ENCODE measurements at places on chromosomes 7 and 10. TPM values are rescaled to one million over a fixed set of nuclear protein-coding genes. Genes with fewer than 3 reads are reported as not detected.
A peak's percentile ranks its signal among the peaks of the same experiment; 100 is the strongest.

INMT gene
- not detected for polyA plus RNA-seq

TMEM270 gene
- not detected for polyA plus RNA-seq

PRKAR2B gene
- polyA plus RNA-seq = not detected

NEURL1 gene
- polyA plus RNA-seq = 0.10 TPM

DNA sequence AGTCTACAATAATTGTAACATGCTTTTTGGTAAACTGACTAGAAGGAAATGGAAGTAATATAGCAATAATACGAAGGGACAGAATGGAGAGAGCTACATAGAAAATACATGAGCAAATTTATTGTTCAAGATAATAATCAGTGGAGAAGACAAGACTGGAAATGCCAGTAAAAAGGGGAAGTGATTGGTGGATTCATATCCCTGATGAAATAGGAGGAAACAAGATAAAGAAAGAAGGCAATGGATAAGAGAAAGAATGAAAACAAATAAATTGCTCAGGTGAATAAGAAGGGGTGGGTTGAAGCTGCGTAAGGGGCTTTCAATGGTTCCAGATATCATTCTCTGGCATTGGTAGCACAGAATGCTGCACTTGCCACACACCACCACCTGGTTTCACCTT lies 135.9 kb downstream of the LRRN3 start:
- no peak for DNase-seq

GRCh38 chr7:27031289-27032172 lies 64.3 kb downstream of the HOXA1 start:
- peak; percentile 61 for DNase-seq

DNA sequence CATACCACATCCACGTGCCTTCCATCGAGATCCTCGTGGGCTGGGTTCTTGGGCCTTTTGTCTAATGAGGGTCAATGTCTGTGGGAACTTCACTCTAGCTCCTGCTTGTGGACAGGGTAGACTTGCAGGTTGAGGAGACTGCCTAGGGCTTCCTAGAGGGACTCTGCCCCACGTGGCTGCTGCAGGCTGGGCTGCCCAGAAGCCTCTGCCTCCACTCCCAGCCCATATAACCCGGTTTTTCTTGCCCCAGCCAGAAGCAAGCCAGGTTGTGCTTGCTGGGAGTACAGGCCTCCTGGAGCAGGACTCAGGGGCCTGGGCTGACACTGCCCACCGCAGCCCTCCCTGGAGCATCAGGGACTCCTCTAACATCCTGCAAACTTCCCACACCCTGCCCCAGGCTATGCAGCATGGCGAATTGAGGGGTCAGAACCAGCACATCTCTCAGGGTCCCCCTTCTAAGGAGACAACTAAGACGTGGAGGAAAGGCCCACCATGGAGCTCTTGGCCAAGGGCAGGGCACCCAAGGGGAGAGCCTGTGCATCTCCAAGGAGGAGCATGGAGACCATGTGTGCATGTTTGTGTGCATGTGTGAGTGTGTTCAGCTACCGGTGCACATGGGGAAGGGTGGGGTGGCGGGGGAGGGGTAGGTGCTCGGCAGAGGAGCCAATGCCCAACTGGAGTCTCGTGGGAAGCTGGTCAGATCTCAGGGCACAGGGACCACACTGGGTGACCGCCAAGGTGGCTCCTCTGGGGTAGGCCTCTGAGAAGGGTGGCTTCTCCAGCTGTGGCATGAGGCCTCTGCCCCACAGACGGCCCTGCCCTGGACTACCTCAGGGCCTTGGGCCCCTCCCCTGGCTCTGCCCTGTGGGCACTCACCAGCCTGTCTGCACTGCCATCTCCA lies 62.6 kb downstream of the RASGEF1A start:
- DNase-seq = no peak

DNA sequence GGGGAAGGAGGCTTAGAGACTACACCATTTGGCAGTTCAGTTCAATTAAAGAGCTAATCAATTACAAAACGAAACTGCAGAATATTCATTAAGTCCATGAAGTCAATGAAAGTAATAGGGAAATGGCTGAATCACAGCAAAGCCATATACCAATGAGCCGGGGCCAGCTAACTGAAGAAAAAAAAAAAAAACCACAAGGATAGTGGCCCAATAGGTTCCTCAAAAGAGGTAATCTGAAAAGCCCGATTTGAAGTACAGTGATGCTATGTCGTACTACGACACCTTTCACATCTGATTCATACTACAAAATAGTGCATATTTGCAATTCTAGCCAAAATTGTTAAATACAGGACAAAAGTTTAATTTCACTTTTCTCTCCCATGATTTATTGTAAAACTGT lies 2.5 kb downstream of the ARHGAP12 start:
- peak; percentile 8 for DNase-seq

DNA sequence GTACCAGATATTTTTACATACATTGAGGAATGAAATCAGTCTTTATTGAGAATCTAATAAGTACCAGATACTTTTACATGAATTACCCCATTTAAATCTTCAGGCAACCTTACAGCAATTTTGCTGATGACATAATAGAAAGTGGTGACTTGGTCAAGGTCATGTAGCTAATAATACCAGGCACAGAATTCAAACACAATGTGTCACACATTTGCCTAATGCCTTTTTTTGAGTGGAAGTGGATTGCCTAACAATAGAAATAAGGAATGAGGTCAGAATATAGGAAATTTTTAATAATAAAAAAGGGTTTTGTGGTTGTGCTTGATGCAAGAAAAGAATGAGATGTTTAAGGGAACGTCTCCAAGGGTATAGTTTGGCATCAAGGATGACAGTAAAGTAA lies 466.6 kb upstream of the IGFBP3 start:
- no peak for DNase-seq

DNA sequence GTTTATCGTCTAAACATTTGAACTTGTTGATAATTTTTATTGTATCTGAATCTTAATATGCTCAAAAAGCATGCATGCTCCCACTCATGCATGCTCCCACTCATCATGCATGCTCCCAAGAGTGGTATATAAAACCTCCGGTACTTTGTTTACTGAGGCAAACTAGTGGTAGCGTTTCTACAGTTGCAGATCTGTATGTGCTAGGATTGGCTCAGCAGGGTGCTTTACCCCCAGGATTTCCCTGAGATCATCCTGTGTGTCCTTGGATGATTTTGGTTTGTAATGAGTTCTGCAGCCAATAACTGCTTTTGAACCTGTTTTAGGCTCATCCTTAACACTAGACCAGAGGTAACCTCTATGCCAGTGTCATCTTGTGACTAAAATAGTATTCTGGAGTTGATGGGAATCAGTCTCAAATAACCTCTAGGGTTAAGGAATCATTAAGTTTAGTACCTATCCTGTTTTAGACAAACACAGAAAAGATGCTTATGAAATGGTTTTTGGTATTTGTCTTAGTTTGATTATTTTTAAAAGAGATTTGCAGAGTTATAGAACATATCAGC lies 40.4 kb downstream of the PHTF2 start:
- no peak for DNase-seq

DNA sequence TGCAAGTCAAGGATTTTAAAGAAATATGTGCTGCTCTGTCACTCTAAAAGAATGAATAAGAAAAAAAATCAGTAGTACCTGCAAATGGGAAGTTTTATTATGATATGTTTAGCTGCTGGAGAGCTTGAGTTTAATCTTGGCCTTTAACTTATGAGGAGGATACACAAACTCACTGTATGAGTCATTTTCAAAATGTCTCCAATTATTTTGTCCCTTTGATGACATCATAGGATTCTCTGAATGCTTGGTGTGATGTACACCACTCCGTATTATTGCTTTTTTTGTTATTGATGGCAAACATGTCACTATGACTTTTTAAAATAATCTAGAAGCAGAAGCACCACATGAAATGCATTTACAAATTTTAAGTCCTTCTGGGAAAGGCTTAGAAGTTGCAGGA lies 125.8 kb downstream of the RALA start:
- DNase-seq = peak; percentile 26

Measured in mammary epithelial cell (primary cell).